ENCODE measurements at places on chromosomes 7 and 10.

GRCh38 chr10:126538439-126539135 is 131.9 kb downstream of the C10orf90 start:
- DNase-seq: no peak

DNA sequence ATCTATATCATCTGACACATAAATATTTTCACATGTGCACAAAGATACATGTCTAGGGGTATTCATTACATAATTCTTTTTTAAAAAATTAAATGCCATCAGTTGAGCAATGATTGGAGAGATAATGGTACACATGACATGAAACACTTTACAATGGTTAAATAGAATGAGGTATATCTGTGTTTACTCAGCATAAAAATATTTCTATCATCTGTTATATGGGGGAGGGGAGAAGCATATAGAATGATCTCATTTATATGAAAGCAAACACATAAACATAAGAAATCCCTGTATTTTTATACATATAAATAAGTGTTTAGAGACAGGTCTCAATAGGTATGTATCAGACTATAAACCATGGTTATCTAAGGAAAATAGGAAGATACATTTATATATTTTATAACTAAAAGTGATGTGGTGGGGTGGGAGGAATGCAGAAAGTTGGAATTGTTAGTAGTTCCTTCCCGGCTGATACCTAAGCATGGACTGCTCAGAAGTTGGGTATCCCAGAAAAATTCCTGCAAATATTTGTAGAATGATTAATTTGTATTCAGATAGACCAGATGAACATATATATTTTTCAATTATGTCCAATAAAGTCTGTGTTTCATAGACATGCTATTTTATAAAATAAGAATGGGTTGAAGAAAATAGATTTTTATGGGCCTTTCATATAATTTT is 75.1 kb downstream of the SHOC2 start:
- DNase-seq: no peak

DNA sequence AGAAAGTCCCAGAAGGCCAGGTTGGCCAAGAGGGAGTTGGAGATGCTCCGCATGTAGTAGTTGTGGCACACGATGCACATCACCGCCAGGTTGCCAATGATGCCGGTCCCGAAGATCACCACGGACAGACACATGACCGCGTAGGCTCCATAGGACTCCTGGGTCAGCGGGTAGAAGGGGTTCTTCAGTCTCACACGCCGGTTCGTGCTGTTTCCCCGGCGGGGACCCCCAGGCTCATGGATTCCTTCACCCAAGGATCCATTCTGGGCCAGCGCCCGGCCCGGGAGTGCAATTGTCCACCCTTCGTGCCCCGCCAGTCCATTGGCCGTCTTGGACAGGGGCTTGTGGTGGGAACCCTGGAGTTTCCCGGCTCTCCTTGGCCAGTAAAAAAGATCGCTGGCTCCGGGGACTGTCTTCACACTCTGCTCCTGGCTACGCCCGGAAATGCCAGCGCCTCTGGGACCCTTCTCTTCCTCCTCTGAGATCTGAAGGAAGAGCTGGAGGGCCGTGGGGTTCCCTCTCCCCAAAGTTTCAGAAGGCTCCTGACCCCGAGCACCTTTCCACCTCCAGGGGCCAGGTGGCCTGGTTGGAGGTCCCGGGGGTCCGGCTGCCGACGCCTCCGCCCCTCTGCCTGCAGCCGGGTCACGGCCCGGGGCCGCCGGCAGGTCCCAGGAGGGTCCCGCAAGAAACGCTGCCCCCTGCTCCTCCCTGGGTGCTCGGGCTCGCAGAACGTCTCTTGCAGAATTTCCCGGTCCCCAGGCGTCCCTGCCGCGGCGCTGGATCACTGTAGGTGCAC is 1.3 kb downstream of the GPR37 start:
- no peak for DNase-seq

GRCh38 chr7:7125963-7126362 is 56.4 kb upstream of the C1GALT1 start:
- no peak for DNase-seq

- DNase-seq: no peak
Measured at GRCh38 chr10:131722525-131723264, 178.1 kb upstream of the PPP2R2D start.

DNA sequence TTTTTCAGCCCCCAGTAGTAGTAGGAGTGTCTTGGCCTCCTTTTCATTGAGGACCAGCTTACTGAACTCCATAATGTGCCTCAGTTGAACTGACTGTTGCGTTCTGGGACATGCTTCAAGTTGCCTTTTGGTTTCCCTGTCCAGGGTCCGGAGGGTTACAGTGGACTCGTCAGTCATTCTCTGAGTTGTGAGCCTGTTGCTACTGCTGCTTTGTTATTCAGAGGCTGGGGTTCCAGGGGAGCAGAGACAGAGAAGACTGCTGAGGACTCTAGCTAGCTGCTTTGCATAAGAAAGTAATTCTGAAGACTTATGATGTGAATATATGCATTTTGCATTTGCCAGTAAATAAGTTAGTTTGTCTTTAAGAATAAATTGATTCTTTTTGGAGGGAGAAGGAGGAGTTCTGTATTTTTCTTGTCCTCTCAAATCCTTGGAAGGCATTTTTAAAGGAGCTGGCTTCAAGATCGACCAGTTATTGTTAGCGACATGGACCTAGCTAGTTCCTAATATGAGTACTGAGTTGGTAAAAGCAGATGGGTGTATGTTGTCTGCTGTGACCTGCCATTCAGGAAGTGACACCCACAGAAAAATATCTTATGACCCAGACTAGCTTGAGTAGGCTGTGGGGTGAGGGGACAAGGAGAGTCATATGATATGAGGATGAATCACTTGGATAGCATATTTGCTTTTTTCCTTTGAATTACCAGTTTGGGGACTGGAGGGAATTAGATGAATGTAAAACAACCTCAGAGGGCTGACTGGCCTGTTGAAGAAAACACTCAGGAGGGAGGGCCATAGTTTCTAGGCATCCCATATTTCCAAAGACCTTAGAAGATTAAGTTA is 8.3 kb downstream of the PI4K2A start:
- DNase-seq: peak; percentile 53

- DNase-seq: no peak
Measured at GRCh38 chr7:132019703-132020102, 463.3 kb upstream of the PODXL start.

GRCh38 chr10:32680803-32681557 is 235.0 kb downstream of the CCDC7 start:
- DNase-seq: no peak

- DNase-seq: no peak
Measured at GRCh38 chr7:127252377-127252713, 396 bp downstream of the GRM8 start.

DNA sequence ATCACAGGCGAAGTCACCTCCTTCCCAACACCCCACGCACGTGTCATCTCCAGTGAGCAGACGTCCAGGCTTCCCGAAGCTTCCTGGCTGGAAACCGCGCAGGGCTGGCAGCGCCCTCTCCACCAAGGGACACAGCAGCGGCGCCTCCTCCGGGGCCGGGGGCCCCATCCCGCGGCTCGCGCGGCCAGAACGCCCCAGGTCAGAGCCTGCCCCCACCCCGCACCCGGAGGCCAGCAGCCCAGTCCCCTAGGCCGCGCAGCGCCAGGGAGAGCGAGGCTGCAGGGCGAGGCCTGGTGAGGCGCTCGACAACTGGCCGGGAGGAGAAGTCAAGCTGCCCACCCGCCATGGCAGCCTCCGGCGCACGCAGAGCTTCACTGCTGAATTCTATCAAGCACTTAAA is 247.0 kb downstream of the SEMA3D start:
- DNase-seq: no peak

- no peak for DNase-seq
Measured at GRCh38 chr7:2667843-2668242, 20.2 kb upstream of the AMZ1 start.

- no peak for DNase-seq
Measured at GRCh38 chr10:360653-361052, 225.4 kb downstream of the ZMYND11 start.

- peak; percentile 31 for DNase-seq
Measured at GRCh38 chr10:50431791-50432190, 180.5 kb upstream of the ASAH2 start.

GRCh38 chr7:45446195-45446944 is 127.8 kb upstream of the ADCY1 start:
- DNase-seq: no peak

- no peak for DNase-seq
Measured at GRCh38 chr10:74058658-74059057, 60.7 kb downstream of the VCL start.

GRCh38 chr10:71729161-71729636 is 9.6 kb upstream of the C10orf105 start:
- DNase-seq: no peak

GRCh38 chr7:40572810-40573465 is 438.1 kb downstream of the SUGCT start:
- DNase-seq: no peak

DNA sequence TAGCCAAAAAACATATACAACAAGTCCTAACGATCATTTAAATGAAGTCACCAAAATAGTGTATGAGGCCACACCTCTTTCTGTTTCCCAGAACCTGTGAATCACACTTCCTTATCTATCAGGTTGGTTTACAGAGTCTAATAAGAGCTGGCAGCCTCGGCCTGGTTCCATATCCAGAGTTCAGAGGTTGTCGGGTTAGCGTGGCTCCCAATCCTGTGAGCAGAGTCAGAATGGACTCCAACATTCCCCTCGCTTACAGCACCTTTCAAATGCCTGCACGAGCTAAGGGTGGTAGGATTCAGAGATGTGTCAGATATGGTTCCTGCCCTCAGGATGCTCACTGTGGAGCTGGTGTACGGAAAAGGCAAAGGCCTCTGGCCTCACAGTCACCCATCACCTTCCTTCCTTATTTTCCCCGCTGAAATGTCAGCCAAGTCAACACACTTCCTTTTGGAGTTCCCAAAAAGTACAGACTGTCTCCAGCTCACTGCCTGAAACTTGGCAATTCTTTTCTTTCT is 6.0 kb downstream of the IL15RA start:
- DNase-seq: peak; percentile 30

GRCh38 chr10:62599161-62599560 is 205.4 kb upstream of the ADO start:
- DNase-seq: no peak

DNA sequence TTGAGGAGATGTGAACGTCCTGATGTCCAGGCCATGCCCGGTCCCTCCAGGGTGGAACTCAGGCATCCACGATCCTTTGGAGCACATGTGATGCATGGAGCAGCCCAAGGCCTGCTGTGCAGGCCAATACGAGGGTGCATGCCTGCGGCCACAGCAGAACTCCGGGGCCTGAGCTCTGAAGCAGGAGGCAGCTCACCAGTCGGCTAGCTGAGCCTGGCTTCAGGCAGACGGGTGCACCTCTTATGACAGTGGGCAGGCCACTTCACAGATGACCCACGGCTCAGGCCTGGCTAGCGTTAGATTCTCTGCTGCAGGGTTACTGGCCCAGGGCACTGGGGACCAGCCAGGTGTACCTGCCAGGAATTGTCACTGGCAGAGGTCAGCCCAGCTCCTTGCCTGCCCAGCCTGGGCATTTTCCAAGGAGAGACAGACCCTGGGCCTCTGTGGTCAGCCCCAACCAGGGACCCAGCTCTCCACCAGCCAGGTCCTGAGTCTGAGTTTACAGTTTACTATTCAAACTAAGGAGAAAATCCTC is 29.6 kb upstream of the INPP5A start:
- DNase-seq: no peak

GRCh38 chr7:22559829-22560489 is 60.0 kb upstream of the STEAP1B start:
- DNase-seq: peak; percentile 74

DNA sequence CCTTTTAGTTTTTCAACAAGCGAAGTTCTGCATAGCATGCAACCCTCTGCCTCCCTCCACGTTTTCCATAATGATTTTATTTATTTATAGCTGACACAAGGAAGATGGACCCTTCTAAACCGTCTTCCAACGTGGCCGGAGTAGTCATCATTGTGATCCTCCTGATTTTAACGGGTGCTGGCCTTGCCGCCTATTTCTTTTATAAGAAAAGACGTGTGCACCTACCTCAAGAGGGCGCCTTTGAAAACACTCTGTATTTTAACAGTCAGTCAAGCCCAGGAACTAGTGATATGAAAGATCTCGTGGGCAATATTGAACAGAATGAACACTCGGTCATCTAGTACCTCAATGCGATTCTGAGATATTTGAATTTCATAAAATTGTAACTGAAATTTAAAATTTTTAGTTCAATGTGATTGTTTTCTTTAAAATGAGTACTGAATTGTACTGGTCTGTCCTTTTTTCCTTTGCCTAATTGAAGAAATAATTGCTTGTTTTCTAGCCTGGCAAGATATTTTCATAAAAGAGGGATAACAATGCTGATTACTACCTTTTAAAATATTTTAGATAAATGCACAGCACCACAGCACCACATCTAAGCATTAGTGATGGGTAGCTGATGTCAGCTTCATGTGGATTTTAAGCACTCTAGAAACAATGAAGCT is 41.5 kb upstream of the SLC39A12 start:
- DNase-seq: no peak

- no peak for DNase-seq
Measured at GRCh38 chr7:66864294-66864693, 56.7 kb upstream of the TMEM248 start.

DNA sequence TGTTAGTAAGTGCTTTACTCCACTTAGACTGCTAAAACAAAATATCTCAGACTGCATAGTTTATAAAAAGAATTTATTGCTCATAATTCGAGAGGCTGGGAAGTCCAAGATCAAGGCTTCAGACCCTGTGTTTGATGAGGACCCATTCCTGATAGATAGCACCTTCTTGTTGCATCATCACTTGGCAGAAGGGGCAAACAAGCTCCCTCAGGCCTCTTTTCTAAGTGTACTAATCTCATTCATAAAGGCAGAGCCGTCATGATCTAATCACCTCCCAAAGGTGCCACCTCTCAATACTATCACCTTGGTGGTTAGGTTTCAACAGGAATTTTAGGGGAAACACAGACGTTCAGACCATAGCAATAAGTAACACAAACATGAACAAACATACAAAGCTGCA is 55.4 kb downstream of the CRPPA start:
- no peak for DNase-seq

DNA sequence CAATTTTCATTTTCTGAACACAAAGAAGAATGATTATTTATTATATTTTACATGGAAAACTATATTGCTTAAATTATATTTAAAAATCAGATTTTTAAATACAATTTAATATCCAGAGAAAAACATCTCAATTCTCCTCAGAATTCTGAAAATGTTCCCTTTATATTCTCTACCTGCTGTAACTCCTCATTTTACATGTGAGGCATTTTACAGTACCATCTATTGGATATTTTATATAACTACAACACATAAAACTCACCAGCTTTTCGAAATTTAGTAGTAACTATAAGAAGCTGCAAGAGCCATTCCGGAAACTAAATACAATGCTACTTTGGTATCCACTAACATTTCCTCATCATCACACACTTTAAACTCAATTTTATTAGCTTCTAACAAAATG is 264.6 kb downstream of the DGKB start:
- DNase-seq: no peak

- DNase-seq: peak; percentile 72
Measured at GRCh38 chr10:62352356-62352970, 21.7 kb upstream of the ZNF365 start.

- DNase-seq: no peak
Measured at GRCh38 chr7:22231806-22232205, 125.1 kb downstream of the RAPGEF5 start.
